ENCODE measurements at places on chromosomes 6 and 20. TPM values are rescaled to one million over a fixed set of nuclear protein-coding genes. Genes with fewer than 3 reads are reported as not detected.

DNA sequence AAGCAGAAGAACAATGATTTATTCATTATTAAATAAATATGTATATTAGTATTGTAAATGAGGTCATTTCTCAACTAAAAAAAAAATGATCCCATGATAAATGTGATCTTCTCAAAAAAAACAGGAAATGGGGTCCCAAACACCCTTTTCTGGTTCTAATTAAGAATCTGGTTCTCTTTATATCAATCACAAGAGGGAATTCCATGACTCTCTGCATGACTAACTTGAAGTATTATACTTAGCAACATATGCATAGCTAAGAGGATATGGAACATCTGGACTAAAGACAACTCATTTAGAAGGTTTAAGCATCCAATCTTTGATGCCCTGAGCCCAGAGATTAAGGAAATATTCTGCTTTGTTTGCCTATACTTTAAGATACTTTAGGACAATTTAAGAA, 89.7 kb upstream of the EMILIN3 start:
- DNase-seq, result no peak
- peaks cover 50% of the 10 kb centered on the region for H3K36me3 ChIP-seq

DNA sequence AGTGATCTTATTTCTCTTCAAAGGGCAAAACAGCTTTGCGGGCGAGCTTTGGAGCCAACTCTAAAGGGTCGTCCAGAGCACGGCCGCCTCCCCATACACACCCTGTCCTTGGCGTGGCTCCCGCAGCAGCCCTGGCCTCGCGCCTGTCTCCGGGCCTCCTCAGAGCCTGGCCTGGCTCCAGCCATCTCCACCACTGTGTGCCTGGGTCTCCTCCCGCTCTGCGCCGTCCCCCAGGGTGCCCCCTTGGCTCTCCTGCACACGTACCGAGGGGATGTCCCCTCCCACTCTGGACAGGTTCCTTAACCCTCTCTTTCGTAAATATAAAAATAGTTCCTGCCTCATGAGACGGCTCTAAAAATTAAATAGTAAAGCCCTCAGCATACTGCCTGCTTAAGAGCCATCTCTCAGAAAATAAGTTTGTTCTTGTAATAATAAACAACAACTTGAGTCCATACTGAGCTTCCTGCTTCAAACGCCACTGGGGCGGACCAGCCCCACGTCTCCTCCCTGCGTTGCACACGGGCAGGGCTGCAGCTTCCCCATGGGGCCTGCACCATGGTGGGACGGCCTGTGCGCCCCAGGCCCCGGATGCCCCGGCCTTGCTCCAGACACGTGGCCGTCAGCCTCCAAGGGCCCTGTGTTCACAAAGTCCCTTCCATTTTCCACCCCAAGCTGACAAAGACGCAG, 226.2 kb downstream of the TTLL2 start:
- no peaks in the 10 kb centered on the region for H3K4me1 ChIP-seq
- peak; percentile 37 for DNase-seq
- H3K27me3 ChIP-seq, result no peaks in the 10 kb centered on the region
- H3K4me3 ChIP-seq, result no peak overlapping the region
- H3K27ac ChIP-seq, result no peak overlapping the region

- no peaks in the 10 kb centered on the region for H3K27me3 ChIP-seq
- DNase-seq, result peak; percentile 67
- H3K4me3 ChIP-seq, result no peak overlapping the region
- peaks cover 12% of the 10 kb centered on the region for H3K36me3 ChIP-seq
- H3K4me1 ChIP-seq, result peaks cover 13% of the 10 kb centered on the region
Observed at GRCh38 chr20:1122388-1123315, 4.2 kb downstream of the PSMF1 start.

DNA sequence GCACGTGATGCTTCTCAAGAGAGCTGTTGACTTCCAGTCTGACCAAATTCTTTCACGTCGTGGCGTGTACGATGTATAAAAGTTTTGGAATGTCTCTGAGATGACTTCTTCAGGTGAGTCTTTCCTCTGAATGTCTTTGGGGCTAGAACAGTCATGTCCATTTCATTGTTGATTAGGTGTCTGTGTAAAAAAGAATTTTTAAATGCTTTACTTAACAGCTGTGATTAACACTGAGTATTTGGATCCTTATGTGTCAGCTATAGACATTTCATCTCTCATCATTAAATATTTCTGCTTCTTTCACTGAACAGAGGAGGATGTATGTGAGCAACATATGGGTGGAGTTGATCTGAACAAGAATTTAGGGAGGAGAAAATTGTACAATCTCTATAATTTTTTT, 29.3 kb upstream of the KIF13A start:
- H3K27ac ChIP-seq, result no peak overlapping the region
- no peaks in the 10 kb centered on the region for H3K36me3 ChIP-seq
- H3K4me3 ChIP-seq, result no peak overlapping the region

TNNC2 gene
- 4.1 TPM for polyA plus RNA-seq

DNA sequence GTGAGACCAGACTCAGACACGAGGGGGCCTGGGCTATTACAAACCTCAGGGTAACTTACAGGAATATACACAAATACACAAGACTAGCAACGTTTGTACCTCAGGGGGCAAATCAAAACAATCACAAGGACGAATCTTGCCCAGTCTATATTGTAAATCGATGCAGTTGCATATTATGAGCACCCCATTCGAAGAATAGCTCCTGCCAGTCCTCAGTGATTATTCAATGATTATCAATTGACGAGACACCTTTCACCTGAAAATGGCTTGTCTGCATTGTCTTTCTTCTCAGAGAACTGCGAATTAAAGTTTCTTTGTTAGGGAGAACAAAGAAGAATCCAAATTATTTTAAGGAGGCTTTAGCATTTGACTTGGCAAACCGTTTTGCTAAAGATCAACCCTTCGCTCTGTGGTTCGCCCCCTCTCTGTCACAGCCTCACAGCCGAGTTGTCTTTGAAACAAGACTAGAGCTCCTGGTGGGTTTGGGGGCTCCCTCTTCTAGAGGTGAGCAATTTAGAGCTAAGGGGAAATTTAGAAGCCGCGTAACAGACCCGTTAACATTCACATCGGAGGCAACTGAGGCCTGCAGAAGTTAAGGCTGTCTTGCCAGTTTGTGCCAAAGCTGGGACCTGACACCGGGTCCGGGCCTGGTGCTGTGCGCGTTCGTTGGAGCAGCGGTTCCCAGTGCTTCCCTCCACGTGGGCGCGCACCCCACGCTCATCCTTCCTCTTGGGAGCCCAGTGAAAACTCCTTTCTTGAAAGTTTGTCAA, 24.9 kb upstream of the MAP3K7 start:
- H3K4me3 ChIP-seq, result no peak overlapping the region
- no peaks in the 10 kb centered on the region for H3K36me3 ChIP-seq
- peaks cover 4% of the 10 kb centered on the region for H3K4me1 ChIP-seq
- DNase-seq, result no peak
- H3K27ac ChIP-seq, result peak overlapping the region; percentile 80

DNA sequence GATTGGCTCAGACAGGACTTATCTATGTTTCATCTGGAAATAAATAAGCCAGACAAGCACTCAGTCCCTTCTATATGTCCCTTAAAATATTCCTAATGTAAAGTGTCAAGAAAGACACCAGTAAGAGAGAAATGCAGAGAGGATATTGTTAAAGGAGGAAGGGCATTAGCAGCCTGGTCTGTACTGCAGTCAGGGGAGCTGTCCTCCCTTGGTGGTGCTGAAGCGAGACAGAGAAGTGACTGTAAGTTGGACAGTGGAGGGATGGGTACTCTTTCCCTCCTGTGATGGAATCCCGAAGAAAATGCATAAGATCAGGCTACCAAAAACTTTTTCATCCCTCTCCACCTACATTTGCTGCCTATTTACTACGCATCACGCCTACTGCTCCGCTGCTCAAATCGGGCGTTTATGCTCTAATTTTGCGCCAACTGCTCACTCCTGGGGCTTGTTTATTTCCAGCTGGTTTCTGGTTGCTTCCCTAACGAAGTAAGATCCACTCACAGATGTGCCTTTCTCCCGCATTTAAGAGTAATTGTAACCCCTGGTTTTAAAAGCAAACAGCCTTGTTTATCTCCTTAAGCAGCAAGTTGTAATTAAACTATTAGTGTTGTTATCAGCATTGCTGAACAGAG, 35.2 kb downstream of the PHACTR1 start:
- H3K4me1 ChIP-seq, result no peaks in the 10 kb centered on the region
- H3K27me3 ChIP-seq, result peaks cover 3% of the 10 kb centered on the region
- peak; percentile 33 for DNase-seq
- no peak overlapping the region for H3K4me3 ChIP-seq
- H3K27ac ChIP-seq, result no peak overlapping the region

- H3K36me3 ChIP-seq, result no peaks in the 10 kb centered on the region
- H3K27me3 ChIP-seq, result peaks cover 95% of the 10 kb centered on the region
- no peaks in the 10 kb centered on the region for H3K4me1 ChIP-seq
- DNase-seq, result no peak
Observed at GRCh38 chr6:117267766-117268534, 2.6 kb downstream of the VGLL2 start.
